Cortex of kidney (tissue), 1 donor: ENCODE measurements at places on chromosomes 6 and 20.

DNA sequence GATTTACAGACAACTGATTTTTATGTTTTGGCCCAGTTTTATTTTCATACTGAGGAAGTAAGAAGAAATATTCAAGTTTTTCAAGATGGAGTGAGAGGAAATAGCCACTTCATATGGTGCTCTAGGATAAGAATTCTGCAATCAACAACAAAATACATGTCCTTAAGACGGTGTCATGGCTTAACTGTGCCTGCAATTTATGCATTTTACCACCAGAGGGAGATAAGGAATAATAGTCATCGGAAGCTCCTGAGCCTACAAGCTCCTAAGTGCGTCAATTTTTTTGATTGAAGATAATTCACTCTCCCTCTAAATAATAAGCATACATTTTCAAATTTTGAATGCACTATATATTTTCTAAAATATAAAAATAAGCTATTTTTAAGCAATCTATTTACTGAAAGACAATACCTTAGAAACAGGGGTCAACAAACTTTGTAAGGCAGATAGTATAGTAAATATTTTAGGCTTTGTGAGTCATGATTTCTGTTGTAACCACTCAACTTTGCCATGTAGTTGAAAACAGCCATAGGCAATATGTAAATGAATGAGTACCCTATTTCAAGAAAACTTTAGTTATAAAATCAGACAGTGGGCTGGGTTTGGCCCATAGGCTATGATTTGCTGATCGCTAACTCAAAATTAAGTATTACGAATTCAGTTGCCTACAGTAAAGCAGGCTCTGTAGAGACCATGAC lies 230.9 kb upstream of the DTNBP1 start:
- no peak for DNase-seq

DNA sequence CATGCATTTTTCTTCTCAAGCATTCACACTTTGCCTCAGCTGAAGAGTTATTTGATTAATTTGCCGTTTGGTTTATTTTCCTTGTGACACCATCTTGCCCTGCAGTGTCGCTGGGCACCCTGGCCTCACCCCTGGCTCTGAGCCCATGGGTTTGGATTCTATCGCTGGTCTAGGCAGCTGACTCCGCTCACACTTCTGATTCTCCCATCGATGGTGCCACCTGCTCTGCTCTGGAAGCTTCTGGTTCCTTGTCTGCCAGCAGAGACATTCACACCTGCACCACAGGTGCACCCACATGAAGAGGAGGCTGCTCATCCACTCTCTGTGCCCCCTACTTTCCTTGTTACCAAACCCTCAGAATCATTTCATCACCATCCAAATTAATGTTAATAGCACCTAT lies 291.6 kb upstream of the CDH4 start:
- no peak for DNase-seq

- DNase-seq = no peak
Measured at GRCh38 chr6:132931936-132932514, 117.7 kb downstream of the RPS12 start.

GRCh38 chr6:41274256-41274655 lies 12.2 kb downstream of the TREM1 start:
- DNase-seq = no peak

DNA sequence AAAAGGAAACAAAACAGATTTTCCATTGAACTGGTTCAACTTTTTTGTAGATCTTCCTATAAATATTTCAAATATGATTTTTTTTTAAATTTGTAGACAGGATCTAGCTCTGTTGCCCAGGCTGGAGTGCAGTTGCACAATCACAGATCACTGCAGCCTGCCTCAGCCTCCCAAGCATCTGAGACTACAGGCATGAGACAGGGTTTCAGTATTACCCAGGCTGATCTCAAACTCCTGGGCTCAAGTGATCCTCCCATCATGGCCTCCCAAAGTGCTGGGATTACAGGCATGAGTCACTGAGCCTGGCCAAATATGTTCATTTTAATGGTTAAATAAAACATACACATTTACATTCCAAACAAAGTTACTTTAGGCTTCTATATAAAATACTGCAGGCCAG lies 33.6 kb downstream of the SAMHD1 start:
- no peak for DNase-seq

- DNase-seq = no peak
Measured at GRCh38 chr6:145731447-145731846, 3.9 kb downstream of the EPM2A start.
